Smooth muscle cell of the coronary artery (primary cell): ENCODE measurements at places on chromosomes 5 and 9. TPM values are rescaled to one million over a fixed set of nuclear protein-coding genes. Genes with fewer than 3 reads are reported as not detected.

The PCDHGA1 gene
- 0.75 and 1.3 TPM in 2 replicates for total RNA-seq

The LMX1B gene
- not detected in 2 replicates for total RNA-seq

The CEL gene
- total RNA-seq, result under 0.01 and 0.15 TPM in 2 replicates

The LOX gene
- 77.0 and 89.1 TPM in 2 replicates for total RNA-seq

The PCDHA12 gene
- 0.15 and 0.59 TPM in 2 replicates for total RNA-seq

The KLF4 gene
- 4.4 and 10.4 TPM in 2 replicates for total RNA-seq
